ENCODE measurements at places on chromosomes 6 and 20. TPM values are rescaled to one million over a fixed set of nuclear protein-coding genes. Genes with fewer than 3 reads are reported as not detected.

ASIP gene
- not detected for total RNA-seq

TGM6 gene
- total RNA-seq: not detected

FABP7 gene
- total RNA-seq: not detected

CDH4 gene
- total RNA-seq: 6.7 TPM

KDM1B gene
- total RNA-seq: 8.0 TPM

BTN1A1 gene
- total RNA-seq: not detected

PDE10A gene
- 32.3 TPM for total RNA-seq

BANF2 gene
- total RNA-seq: not detected

SLPI gene
- 10.5 TPM for total RNA-seq

RNF144B gene
- total RNA-seq: 0.88 TPM

MAPK13 gene
- total RNA-seq: 0.92 TPM

PRDM13 gene
- 1.1 TPM for total RNA-seq

C20orf96 gene
- total RNA-seq: 9.4 TPM

MAP1LC3A gene
- total RNA-seq: 25.9 TPM

RALGAPA2 gene
- total RNA-seq: 2.1 TPM

APCDD1L gene
- total RNA-seq: not detected

TP53TG5 gene
- total RNA-seq: not detected

CALHM4 gene
- not detected for total RNA-seq

DEFB124 gene
- total RNA-seq: not detected

KCNS1 gene
- total RNA-seq: not detected

SNX3 gene
- total RNA-seq: 117 TPM

TMEM170B gene
- 1.3 TPM for total RNA-seq

PCNA gene
- 428 TPM for total RNA-seq

PAQR8 gene
- total RNA-seq: 0.92 TPM

SLC26A8 gene
- total RNA-seq: not detected

HAO1 gene
- not detected for total RNA-seq

GHRH gene
- not detected for total RNA-seq

TULP4 gene
- 9.5 TPM for total RNA-seq

GPR63 gene
- 0.68 TPM for total RNA-seq

SNAP25 gene
- total RNA-seq: 22.0 TPM

SCUBE3 gene
- total RNA-seq: 0.05 TPM

BNIP5 gene
- total RNA-seq: not detected

DCBLD1 gene
- total RNA-seq: 30.9 TPM

Data from A549 treated with DMSO at 1 μM for 4 hours (cell line).